ENCODE measurements at places on chromosomes 5 and 9.

DNA sequence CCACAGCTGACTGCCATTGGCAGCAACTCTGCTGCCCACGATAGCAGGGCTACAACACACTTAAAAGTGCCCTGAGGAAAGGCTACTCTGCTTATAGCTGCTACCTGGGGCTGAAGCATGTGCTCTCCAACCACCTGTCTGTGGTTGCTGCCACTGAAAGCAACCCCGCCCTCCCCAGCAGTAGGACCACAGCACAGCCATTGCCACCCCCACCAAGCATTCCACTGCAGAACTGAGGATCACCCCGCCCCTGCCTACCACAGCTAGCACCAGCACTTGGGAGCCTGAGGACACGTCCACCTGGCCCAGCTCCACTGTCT, 85.8 kb downstream of the LPAR1 start:
- DNase-seq: no peak

- DNase-seq: no peak
Observed at GRCh38 chr5:1564824-1565736, 41.3 kb upstream of the LPCAT1 start.

DNA sequence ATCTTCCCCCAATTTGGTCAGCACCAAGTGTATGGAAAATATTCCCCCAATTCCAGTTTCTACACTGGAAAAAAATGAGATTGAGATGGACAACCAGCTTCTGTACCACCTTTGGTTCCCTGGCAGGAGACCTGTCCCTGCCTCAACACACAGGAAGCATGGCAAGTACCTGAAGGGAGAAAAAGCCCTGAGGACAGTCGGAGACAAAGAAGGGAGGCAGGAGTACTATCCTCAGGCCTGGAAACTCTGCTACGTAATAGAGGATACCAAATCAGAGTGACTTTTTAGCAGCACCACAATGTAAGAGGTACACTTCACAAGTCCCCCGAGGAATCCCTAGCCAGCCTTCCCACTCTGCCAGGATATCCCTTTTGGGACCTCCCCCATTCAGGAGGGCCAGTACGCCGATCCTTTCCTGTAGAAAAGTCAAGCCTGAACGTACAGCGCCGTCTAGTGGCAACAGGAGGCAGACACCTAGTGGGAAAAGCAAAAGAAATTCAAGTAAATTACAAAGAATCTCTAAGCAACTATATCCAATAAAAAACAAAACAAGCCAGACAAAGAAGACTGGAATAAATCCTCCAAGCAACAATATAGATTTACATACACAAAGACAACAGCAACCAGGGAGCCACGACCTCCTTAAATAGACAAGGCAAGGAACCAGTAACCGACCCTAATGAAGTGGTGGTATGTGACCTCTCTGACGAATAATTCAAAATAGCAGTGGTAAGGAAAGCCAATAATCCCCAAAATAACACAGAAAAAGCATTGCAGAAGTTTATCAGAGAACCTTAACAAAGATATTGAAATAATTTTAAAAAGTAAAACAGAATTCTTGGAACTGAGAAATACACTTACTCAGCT, 63.3 kb upstream of the SLCO6A1 start:
- DNase-seq: no peak

DNA sequence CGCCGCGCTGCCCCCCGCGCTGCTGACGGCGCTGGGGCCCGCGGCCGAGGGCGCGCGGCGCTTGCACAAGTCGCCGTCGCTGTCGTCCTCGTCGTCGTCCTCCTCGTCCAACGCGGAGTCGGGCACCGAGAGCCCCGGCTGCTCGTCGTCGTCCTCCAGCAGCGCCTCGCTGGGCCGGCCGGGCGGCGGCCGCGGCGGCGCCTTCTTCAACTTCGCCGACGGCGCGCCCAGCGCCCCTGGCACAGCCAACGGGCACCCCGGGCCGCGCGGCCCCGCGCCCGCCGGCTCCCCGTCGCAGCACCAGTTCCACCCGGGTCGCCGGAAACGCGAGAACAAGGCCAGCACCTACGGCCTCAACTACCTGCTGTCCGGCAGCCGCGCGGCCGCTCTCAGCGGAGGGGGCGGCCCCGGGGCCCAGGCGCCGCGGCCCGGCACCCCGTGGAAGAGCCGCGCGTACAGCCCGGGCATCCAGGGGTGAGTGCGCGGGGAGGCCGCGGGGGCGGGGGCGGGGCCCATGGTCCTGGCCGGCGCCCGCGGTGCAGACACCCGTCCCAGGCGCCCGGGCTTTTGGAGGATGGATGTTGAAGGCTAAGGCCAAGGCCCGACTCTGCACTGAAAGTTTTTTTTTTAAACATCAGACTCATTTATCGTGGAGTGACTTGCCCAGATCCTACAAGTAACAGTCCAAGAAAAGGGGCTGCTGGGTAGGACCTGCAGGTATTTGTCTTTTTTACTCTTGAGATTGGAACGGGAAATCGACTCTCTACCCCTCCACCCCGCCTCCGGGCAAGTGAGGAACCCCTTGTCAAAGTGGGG, 1.2 kb downstream of the TENT4A start:
- DNase-seq: peak; percentile 49

DNA sequence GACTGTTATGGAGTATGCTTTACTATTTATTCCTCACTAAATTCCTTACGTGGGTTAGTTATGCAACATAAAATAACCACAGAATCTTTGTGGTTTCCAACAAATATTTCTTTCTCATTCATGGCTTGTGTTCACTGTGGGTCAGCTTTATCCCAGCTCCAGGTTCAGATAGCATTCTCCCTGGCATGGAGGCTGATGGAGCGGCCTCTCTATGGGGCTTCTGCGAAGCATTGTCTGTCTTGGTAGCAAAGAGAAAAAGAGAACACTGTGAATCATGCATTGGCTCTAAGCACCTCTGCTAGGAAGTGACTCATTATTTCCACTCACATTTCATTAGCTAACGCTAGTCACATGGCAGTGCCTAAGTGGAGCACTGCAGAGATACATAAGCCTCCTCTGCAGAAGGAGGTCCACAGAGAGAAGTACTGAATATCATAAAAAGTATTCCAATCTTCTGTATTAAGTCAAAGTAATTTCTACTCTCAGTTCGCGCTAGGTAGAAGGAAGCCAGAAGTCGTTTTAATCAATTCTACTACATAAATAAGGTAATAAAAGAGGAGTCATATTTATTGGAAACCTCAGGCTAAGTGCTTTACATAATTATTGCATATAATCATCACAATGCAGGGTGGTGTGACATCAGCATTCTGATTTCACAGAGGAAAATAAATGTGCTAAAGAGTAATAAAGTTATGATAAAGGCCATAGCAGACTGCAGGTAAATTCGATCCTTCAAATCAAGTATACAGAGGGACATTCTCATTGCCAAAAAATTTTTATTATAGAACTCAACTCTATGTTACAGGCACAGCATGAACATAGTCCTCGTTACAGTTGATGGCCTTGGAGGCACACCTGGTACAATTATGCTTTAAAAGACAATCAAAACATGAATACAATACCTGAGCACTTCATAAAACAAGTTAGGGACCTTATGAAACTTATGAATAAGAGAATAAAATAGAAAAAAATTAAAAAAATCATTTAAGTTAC, 531.1 kb downstream of the CETN3 start:
- DNase-seq: no peak

DNA sequence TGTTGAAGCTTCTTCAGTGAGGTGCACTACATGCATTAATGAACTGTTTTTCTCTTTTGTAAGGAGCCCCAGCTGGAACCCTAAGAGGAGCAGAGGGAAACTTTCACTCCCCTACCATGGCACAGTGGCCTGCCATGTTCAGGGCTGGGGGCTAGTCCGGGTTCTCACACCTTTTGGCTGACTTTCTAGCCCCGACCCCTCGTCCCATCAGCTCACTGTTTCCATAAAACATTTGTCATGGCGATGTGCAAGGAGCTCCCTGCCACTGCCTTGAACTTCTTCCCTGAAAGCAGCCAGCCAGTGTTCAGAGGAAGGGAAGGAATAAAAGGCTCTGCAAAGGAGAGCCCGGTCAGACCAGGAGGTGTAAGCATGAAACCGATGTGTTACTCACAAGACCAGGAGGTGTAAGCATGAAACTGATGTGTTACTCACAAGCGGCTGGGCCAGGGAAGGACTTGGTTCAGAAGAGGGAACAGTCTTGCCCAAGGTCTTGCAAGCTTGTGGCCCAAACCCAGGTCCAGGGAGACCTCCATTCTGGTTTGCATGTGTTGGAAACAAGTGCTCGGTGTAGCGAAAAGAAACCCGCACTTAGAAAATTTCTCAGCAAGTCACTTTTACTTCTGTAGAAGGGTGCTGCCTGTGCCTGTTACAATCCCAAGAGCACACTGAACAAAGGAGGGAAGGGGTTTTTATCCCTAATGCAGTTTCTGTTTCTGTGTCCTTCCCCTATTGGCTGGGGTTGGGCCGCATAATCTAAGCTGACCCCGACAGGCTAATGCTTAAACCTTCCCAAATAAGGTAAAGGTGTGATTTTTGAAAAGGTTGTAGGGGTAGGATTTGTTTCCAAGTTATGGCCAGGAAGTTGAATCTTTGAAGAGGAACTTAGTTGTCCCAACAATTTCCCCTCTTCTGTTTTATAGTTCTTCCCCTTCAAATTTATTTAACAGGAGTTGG, 3.4 kb upstream of the ABO start:
- DNase-seq: no peak

DNA sequence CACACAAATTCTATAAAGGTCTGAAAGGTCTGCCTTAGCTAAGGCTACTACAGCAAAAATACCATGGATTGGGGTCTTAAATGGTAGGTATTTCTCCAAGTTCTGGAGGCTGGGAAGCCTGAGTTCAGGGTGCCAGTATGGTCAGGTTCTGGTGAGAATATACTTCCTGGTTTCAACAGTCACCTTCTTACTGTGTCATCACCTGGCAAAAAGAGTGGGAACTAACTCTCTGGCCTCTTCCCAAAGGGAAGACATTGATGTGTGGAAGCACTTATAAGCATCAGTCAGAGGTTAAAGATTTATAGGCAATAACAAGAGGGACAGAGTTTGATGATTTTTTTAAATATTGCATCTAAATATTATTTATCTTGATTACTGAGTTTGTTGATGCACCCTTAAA, 53.0 kb downstream of the ZNF622 start:
- DNase-seq: no peak

DNA sequence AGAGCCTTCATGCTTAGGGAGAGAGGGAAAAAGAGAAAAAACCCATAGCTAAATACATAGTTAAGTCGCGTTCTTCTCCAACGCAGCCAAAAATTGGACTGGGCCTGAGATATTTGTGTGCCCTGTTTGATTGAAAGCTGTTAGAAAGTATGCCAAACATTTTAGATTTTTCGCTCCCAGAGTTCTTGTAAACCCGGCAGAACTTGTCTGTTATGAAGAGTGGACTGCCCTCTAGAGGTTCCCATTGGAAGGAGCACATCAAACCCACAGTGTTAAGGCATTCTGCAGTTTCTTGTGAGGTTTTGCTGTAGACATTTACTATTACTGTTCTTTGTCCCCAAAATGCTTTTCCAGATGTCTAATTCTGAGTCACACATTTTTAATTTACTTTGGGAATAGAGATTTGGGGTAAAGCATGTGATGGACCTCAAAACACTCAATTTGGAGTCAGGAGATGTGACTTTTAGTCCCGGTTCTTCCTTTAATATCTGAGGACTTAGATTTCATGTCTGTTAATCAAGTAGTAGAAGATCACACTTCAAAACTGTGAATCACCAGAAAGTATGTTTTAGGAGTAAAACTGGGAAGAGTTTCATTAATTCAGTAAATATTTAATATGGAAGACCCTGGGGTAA, 96.6 kb downstream of the PCSK1 start:
- peak; percentile 40 for DNase-seq

GRCh38 chr5:170861917-170862766, at the start of gene RANBP17:
Gene RANBP17, plus strand, starts transcription at chr5:170862018.
- DNase-seq: no peak

DNA sequence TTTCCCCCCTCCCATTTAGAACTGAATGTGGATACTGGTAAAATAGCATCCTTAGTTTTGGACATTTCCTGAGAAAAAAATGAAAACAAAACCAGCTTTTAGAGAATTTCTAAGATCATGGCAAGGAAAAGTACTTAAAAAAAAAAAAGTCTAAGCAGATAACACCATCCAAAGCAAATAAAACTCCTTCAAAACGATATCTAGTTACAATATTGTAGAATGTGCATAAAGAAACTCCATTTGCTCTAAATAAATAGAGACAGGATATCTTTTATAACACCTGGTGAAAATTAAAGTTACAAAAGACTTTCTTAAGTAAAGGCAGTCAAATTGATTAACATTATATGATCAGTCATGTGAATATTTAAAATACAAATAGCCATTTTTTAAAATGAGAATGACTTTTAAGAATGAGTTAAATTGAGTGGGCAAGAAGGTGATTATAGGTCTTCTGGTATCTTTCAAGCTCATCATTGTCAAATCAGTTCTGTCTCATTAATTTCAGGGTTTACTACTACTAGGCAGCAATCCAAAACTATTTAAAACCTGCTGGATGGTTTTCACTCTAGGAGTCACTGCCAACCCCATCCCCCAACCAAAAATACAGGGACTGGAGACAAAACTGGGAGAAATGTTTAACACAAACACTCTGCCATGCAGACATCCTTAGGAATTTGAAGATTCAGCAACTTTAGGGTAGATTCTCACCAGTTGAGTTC, 382.6 kb downstream of the ADGRV1 start:
- no peak for DNase-seq

DNA sequence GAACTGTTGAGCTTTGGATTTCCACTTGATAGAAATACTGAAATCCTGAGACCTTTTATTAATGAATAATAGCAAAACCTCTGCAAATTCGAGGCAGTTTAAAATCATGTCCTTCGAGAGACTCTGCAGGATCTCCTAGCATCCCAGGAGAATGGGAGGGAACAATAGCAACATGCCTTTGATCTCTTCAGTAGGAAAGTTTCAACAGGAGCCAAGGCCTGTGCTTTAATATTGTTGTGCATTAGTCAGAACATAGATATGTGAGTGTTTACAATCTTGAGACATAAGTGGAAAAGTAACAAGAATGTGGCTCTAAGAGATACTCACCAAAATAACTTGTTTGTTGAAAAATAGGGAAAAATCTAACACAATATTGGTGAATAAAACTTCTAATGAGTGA, 83.3 kb upstream of the LHFPL2 start:
- no peak for DNase-seq

DNA sequence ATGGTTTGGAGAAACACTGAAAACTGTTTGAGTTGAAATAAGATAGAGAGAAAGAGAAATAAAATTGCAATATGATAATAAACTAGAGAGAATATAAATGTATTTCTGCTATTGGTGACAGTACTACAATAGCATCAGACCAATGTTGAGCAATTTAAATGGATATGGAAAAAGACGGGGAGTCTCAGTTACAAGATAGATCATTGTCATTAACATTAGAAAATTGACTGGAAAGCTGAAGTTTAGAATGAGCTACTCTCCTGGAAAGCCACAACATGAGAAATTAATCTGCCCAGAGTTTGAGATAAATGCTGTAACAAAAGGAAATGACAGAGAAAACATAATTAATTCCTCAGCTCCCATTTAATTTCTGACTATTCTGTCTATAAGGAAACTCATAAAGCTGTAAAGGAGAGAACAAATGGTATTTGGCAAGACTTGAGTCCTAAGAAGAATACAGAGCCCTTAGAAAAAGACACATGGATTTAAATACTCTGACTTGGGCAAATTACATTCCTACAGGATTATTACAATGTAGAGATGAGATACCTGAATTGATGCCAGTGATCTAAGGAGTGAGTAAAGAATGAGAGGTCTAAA, 624.5 kb upstream of the CHD1 start:
- no peak for DNase-seq
